NCI-H1105 (cell line): ENCODE measurements at places on chromosomes 6 and 20.

DNA sequence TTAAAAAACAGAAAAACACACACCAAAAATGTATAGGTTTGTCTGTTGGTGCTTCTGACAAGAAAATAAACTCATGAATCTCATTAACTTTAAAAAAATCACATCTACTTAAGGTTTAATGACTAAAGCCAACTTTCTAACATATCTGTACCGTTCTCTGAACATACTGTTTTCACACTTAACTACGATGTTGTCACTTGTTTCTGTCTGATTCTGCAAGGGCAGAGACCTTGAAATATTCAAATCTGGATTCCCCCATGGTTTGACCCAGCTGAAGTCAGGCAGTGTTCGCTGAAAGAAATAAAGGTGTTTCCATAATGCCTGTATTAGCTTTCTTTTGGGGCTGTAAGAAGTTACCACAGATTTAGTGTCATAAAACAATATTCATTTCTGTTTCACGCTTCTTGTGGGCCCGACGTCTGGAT lies 2.7 kb upstream of the ASXL1 start:
- no peak for DNase-seq

- DNase-seq: no peak
Observed at GRCh38 chr20:5080384-5080877, 39.3 kb downstream of the PCNA start.

GRCh38 chr6:170290296-170291128 lies at the start of gene DLL1:
Gene DLL1, minus strand, starts transcription at chr6:170291078. Its CDS starts 939 bp downstream, at chr6:170290139.
- DNase-seq: peak; percentile 95

DNA sequence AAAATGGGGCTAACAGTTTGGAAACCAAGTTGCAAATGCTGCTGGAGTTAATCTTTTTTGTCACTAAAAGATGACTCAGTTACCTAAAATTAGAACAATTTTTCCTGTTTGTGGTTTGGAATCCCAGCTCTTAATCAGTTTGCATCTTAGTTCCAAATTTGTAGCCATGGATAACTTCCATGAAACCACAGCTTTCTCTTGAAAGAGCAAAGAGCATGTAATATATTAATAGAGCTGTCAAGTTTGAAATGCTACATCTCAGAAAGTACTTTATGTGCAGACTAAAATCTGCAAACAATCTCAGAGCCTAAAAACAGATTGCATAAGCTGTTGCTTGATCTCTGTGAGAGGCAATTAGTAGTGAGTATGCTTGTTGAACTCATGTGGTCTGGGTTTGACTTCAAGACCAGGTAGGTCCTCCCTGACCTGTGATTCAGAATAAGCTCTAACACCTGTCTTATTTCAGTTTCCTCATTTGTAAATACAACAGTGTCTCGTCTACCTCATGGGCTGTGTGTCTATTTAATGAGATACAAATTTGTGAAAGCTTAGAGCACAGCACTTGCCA lies 23.5 kb downstream of the DHX35 start:
- DNase-seq: no peak

GRCh38 chr20:22449188-22449973 lies 135.0 kb downstream of the FOXA2 start:
- DNase-seq: no peak

GRCh38 chr6:2909718-2910117 lies 6.6 kb upstream of the SERPINB9 start:
- DNase-seq: no peak

DNA sequence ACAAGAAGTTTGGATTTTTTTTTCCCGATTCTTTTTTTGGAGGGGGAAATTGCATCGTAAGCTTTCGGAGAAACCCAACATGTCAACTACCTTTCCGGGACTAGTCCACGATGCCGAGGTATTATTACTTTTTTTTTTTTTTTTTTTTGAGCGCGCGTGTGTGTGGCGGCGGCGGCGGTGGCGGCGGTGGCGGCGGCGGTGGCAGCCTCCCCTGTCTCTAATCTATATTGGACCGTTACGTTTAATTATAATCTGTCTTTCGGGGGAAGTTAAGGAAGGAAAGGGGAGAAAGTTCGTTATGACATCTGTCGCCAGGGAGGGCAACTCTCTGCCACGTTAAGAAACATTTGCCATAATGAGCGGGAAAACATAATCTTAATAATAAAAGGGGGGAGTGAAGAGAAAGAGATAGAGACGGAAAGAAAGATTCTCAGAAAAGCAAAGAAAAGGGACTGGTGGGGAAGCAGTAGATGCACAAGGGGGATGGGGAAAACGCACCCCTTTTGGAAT lies 706 bp downstream of the TFAP2D start:
- DNase-seq: no peak

DNA sequence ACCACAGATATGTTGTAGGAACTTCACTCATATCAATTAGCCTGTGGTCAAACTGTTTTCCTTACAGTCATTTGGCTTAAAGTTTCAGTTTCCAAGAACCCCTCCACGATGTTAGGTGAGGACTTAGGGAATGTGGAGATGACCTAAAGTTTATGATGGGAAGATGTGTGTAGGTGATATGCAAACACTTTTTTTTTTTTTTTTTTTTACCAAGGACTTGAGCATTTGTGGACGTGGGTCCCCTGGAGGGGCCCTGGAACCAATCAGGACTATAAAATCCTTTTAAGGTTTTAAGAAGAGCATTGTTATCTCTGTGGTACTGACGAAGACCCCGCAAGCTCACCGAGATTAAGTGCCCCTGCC lies 478 bp upstream of the MTHFD1L start:
- DNase-seq: no peak

DNA sequence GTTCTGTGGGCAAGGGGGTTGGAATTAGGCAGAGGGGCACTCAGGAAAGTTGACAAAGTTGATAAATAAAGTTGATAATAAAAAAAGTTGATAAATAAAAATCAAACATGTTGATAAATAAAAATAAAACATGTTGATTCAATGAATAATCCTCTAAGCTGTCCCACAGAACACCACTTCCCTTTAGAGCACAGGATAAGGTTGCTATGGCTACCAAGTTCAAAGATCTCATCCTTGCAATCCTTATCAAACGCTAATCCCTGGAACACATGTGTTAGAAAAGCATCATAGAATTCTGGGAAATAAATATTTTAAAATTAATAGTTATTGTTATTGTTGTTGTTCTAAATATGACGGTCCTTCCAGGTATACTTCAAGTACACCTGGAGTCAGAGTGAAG lies 33.9 kb downstream of the MBOAT1 start:
- DNase-seq: no peak

DNA sequence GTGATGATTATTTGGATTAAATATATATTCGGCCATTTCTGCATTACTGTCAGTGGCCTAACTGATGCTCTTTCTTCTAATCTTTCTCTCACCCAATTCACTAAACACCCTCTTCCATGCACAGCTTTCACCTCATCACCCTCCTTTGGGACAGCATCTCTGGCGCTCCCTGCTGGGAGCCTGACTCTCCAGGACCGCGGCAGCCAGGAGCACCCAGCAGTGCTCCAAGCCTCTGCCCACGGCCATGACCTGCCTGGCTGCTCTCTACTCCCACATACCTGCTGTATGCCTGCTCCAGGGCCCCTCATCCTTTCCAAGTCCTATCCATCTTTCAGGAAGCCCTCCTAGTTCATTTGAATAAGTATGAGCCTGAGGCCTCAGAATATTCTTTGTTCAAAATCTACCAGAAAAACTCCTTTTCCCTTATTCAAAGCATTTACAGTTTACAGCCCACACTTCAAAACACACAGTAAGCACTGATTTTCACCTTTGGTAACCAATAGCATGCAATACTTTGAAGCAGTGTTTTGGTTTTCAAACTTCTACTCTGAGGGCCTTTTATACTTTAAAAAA lies 15.2 kb downstream of the CTCFL start:
- no peak for DNase-seq

GRCh38 chr20:63823691-63824311 lies 7.3 kb downstream of the ZBTB46 start:
- DNase-seq: no peak

- no peak for DNase-seq
Observed at GRCh38 chr6:33770124-33770832, 18.7 kb downstream of the LEMD2 start.

GRCh38 chr6:15974817-15975216 lies 154.1 kb upstream of the MYLIP start:
- no peak for DNase-seq

- DNase-seq: no peak
Observed at GRCh38 chr6:21739241-21739640, 145.7 kb downstream of the SOX4 start.

- DNase-seq: no peak
Observed at GRCh38 chr6:127582777-127583462, 5.9 kb downstream of the C6orf58 start.

- DNase-seq: peak; percentile 67
Observed at GRCh38 chr20:1313236-1313964, 15.5 kb downstream of the SDCBP2 start.

GRCh38 chr6:114096561-114097172 lies 125.7 kb upstream of the HDAC2 start:
- DNase-seq: peak; percentile 71

DNA sequence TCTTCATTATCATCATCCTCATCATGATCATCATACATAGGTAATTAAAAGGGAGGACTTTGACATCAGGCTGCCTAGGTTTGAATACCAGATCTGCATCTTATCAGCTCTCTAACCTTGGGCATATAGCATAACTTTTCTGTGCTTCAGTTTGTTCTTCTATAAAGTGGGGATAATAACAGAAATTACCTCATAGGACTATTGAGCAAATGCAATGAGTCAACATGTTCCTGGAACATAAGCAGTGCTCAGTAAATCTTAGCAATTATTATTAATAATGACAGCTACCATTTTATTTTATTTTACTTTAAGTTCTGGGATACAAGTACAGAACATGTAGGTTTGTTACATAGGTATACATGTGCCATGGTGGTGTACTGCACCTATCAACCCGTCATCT lies 7.2 kb downstream of the C20orf202 start:
- DNase-seq: no peak

- no peak for DNase-seq
Observed at GRCh38 chr6:36973190-36973589, 12.8 kb downstream of the MTCH1 start.

DNA sequence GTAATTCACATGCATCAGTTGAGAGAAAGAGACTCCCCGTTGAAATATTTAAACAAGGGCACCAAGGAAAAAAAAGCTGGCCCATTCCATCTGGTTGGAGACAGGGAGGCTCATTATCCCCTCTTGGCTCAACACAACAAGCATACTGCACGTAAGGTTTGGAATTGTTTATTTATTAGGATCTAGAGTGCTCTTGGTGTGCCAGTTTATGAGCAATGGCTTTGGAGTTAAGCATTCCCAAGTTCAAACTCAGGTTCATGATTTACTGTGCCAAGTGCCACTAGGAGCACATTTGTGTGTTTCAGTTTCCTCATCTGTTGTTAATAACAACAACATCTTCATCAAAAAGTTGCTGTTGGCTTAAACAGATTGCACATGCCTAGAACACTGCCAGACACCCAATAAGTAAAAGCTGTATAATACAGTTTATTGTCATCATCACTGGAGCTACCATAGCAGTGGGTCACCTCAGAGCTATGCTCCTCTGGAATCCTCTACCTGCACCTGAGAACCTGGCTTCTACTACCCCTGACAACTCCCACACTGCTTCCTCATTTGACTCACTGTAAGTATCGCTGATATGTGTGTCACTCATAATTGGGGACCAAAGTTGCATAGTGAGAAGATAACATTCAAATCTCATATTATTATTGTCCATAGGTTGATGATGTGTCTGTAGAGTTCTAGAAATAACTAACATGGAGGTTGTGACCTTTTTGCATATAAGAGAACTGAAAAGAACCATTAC lies 5.4 kb downstream of the SLC17A3 start:
- no peak for DNase-seq

- no peak for DNase-seq
Observed at GRCh38 chr6:90035047-90035723, 140.9 kb downstream of the GJA10 start.

DNA sequence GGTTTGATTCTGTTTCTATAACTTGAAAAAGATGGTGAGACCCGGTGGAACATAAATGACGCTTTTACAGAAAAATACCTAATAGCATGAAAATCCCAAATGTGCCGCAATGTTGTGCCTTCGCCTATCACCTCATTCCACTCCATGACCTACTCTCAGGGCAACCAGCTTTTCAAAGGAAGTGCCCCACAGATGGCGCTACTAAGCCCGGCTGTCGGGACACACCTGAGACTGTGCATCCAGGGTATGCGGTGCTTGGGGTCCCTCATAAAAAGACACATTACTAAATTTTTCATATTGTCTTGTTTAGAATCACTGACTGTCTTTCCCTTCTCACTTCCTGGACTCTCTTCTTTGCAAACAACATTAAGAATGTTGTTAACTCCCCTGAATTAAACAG lies 145.5 kb upstream of the RPS6KA2 start:
- DNase-seq: no peak

DNA sequence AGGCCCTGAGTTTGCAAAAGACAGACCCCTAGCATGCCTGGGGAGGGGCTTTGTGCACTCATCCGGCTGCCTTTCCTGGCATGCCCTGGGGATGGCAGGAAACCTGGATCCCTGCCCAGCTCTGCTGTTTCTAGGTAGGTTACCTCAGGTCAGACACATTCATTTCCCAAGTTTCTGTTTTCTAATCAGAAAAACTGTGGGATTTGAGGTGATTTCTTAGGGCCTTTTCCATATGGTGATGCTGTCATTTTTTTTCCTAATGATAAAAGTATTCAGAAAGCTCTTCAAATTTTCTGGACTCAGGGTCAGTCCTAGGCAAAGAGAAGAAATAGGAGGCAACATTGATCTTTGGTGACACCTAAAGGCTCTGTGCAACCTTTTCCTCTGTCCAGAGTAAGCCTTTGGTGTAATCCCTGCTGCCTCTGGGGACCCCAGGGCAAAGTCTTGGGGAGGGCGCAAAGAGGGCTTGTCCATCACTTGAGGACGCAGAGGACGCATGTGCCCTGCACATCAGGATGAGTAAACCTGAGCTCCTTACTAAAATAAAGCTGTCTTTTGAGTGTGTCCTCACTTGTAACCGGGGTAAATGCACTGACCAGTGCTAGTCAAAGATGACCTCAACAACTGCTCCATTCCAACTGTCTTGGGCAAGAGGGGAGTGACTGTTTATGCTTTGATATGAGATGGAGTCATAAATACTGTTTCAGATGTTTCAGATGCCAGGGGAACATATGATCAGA lies 13.5 kb upstream of the TRAM2 start:
- DNase-seq: peak; percentile 56

DNA sequence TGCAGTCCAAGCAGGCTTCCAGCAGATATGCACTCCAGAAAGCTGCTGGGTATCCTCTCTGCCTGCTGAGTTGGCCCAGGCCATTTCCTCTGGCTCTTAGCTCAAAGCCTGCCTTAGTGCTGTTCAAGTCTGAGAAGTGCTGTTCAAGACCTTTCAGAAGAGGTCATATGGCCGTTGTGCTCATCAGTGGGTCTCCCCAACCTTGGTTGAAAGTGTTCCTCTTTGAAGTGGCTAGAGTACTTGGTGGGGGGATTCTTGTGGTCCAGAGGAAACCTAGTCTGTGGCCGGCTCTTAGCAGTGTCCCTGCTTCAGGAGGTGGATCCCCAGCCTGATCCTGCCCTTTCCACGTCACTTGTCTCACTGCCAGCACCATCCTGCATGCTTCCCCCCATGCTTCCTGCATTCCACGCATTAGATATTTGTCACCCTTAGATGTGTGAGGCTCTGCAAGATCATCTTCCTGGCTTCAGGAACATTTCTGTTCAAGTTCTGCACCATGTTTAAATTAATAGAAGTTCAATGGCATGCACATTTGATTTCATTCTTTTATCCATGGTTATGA lies 105.0 kb downstream of the FIG4 start:
- DNase-seq: no peak

- DNase-seq: no peak
Observed at GRCh38 chr6:43736844-43737243, 33.2 kb upstream of the VEGFA start.
